Stimulated activated CD8-positive, alpha-beta memory T cell treated with anti-CD3 and anti-CD28 coated beads, Interleukin-15, amount 100 ng/mL, for 4 hours (primary cell): ENCODE measurements at places on chromosomes 7 and 10.

- no peak for DNase-seq
Measured at GRCh38 chr10:2744547-2745200, 322.7 kb upstream of the PFKP start.

GRCh38 chr7:112572669-112573301 lies 92.0 kb downstream of the LSMEM1 start:
- no peak for DNase-seq

GRCh38 chr7:55512635-55513191 lies 59.6 kb downstream of the VOPP1 start:
- DNase-seq: no peak

DNA sequence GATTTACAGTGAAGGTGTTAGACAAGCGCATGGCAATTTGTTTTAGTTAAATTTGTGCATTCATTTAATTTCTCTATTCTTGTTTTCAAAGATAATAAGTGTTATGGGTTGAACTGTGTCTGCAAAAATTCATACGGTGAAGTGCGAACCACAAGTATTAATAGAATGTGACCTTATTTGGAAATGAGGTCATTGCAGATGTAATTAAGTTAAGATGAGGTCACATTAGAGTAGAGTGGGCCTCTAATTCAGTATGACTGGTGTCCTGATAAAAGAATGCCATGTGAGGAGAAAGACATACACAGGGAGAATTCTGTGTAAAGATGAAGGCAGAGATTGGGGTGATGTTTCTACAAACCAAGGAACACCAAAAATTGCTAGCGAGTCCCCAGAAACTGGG lies 158.8 kb upstream of the SEMA3E start:
- DNase-seq: no peak

GRCh38 chr10:33697016-33697415 lies 362.5 kb upstream of the NRP1 start:
- DNase-seq: no peak

DNA sequence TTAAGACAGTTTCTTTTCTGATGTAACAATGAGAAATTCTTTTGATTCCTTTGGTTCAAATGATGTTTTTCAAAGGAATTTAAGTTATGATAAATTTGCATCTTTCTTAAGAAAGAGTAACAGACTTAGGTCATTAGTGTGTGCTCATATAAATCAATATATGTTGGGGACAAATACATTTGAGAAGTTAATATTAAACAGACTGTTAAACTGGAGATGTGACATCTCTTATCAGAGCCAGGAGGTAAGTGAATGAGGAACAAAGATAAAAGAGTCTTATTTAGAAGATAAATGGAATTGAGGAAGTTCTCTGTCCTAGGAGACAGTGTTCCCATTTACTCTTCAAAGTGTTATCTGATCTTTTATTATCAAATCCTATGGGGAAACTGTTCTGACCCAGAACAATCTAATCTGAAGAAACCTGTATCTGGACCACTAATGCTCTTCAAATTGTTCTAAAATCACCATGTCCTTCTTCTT lies 104.8 kb upstream of the LAMB4 start:
- DNase-seq: no peak

GRCh38 chr7:95601316-95601715 lies 5.0 kb upstream of the PDK4 start:
- DNase-seq: no peak
